ENCODE measurements at places on chromosomes 2 and 18.

- no peak for DNase-seq
Measured at GRCh38 chr2:161631855-161632391, 7.7 kb downstream of the SLC4A10 start.

- DNase-seq, result peak; percentile 74
Measured at GRCh38 chr2:74573747-74574562, 19.4 kb downstream of the DOK1 start.

- DNase-seq, result no peak
Measured at GRCh38 chr2:193428336-193428818, 1233.6 kb upstream of the TMEFF2 start.

GRCh38 chr2:86274265-86274917, 63.0 kb downstream of the REEP1 start:
- DNase-seq, result peak; percentile 71

DNA sequence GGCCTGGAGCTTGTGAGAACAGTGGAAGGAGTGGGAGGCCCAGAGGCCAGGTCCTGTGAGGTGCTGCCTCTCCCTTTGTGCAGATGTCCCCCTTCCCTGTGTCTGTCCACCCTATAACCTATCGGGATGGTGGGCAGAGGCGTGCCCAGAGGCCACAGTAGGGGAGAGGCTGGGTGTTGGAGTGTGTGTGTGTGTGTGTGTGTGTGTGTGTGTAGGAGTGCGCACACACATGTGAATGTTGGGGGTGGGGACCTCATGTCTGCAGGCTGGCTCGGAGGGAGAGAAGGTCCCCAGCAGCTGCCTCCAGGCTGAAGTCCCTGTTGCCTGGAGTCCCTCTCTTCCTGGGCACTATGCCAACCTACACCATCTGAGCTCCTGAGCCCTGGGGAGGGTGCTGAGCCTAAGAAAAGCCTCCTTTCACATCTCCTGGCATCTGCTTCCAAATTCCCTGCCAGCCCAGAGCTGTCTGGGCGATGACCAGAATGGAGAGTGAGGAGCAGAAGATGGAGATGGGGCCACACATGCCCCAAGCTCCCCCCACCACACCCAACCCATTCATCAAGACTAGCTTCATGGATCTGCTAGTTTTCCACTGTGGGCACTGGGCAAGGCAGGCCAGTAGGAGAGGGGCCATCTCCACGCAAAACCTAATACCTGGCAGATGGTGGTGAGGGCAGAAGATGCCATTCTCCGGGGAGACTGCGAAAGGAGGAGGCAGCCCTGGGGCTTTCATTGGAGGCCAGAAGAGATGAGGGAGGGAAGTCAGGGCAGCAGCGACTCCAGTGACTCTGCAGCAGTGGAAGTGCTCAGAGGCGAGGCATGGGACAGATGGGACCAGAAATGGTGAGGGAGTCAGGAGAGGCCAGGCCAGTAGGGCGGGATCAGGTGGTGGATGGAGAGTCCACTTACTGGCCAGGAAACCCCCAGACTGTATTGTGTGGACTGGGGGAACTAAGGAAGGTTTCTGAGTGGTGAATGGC, 20.3 kb downstream of the KCNK3 start:
- no peak for DNase-seq

DNA sequence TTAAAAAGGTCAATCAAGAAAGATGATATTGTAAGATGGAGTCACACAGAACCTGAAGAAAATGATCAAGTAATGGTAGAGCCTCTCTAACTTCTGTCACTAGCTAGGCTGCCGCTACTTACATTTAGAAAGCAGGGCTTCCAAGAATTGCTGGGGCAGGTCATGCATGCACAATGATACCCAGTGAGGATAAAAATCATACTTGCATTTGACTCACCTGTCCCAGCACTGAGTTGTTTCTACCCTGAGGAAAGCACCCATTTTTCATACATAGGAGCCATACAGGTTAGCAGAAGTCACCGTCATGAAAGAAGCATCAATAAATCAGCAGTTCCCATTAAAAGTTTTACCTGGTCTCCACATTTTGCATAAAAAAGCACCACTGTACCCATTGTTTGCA, 662.3 kb upstream of the FANCL start:
- no peak for DNase-seq

- DNase-seq, result no peak
Measured at GRCh38 chr18:7079231-7079630, 38.4 kb downstream of the LAMA1 start.

DNA sequence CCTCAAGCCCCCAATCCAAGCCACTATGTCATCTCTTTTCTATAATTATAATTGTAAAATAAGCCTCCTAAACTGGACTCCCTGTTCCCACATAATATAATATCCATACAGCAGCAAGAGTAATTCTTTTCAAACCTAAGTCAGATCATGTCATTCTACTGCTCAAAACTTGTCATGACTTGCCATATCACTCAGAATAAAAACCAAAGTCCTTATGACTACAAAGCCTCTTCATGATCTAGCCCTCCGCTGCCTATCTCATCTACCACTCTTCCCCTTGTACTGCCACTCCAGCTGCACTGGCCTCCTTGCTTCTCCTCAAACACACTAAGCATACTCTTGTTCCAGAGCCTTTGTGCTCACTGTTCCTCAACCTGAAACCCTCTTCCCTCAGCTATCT, 69.9 kb downstream of the MEMO1 start:
- peak; percentile 4 for DNase-seq

- DNase-seq, result no peak
Measured at GRCh38 chr18:29003194-29003593, 826.3 kb upstream of the CDH2 start.

- DNase-seq, result no peak
Measured at GRCh38 chr2:137233091-137233490, 467.7 kb downstream of the THSD7B start.

DNA sequence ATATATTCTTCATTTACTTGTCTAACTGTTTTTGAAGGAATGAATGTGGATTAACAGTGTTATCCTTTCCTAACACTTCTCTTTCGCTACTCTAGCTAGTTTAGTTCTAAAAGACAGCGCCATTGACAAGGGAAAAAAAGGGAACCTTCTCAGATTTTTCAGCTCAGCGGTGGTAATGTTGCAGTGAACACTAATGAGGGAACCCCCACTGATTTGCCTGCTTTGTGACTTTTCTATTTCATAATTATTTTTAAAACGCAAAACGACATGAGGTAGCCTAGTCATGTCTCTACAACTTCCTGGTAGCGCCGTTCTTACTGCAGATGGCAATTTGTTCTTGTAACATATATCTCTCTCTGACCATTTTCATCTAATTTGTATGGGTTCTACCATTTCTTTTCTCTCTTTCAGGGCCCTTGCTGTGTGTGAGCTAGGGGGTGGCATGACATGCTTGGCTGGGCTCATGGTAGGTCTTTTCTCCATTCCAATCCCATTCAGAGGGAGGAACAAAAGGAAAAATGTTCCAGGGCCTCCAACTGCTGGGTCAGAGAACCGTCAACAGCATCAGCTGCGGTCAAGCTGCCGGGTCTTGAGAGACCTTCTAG, 235.5 kb upstream of the SIX3 start:
- DNase-seq, result no peak

DNA sequence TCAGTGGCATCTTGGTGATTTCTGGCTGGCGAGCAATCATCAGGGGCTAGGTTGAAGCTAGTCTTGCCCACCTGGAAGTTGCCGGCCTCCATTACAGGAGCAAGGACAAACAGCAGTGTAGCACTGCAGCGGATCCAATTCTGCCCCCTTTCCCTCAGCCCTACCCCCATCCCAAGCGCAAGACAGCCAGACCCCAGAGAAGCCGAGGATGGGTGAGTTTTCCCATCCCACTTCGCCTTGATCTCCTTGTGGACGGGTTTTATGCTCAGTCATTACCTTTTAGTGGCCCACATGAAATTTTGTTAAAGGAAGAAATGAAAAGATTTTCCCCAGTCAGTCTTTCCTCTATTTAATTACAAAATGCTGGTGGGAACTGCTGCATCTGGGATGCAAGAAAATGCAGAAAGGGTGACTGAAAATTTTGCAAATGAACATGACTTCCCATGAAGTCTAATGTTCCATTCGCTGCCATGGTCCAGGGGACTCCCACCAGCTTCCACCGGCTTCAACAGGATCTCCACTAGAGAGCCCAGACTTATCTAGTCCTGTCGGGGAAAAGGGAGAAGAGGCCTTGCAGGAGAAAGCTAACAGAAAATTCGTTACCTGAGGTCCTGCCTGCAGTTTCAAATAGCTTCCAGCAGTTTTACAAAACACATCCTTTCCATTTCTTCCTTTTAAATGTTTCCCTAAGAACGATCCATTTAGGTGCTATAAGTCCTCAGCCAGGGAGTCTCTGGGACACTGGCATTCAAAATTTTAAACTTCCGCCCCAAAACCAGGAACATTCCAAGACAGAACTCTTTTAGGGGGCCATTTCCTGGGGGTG, 1.9 kb upstream of the HOXD9 start:
- no peak for DNase-seq

GRCh38 chr2:1738163-1738562, 6.2 kb downstream of the PXDN start:
- DNase-seq, result no peak

- no peak for DNase-seq
Measured at GRCh38 chr2:68043032-68043431, 19.8 kb downstream of the C1D start.

- no peak for DNase-seq
Measured at GRCh38 chr2:121555008-121555407, 24.3 kb downstream of the RNU4ATAC start.

DNA sequence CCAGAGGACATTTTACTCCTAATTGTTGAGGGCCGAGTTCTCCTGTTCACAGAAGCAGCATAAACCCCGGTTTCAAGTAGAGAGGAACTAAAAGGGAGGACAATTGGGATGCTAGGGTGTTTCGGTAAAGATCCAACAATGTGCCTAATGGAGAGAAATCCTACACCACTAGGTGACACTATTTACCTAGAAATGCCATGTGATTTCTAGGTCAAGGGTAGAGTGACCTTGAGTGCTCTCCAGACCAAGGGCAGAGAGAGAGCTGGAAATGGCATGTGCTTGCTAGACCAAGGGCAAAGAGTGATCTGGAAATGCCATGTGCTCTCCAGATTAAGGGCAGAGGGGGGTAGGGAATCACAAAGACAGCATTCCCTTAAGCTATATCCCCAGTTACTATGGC, 472.0 kb downstream of the DCDC2C start:
- DNase-seq, result no peak

DNA sequence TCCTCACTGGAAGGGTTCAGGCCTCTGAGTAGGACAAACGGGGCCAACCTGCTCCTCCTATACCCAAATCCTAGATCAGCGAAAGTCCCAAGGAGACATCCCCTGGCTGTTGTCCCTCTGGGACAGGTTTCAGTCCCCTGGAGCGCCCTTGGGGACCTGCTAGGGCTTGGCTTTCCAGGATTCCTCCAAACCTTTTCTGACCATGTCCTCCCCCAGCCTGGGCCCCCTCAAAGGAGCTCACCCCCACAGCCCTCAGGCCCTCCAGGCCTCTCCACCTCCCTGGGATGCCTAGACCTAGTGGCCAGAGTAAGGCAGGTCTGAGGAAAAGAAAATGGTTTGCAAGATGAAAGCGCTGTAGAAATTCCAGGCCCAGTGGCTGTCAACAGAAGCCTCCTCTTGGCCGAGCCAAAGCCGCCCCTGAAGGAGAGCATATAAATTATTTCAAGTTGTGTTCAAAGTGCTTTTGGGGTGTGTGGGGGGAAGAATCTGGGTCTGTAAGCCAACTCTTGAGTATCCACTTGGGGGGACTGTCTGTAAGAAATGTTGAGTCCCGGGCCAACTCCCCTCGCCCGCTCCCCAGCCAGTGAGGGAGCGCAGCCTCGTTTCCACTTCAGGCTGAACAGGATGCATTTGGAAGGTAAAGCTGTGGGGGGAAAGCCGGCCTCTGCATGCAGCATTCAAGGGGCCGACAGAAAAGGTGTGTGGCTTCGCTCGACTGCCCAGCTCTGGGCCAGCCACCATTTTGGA, 158.6 kb downstream of the DYSF start:
- DNase-seq, result no peak

- DNase-seq, result no peak
Measured at GRCh38 chr2:160092445-160092844, 30.0 kb upstream of the PLA2R1 start.

DNA sequence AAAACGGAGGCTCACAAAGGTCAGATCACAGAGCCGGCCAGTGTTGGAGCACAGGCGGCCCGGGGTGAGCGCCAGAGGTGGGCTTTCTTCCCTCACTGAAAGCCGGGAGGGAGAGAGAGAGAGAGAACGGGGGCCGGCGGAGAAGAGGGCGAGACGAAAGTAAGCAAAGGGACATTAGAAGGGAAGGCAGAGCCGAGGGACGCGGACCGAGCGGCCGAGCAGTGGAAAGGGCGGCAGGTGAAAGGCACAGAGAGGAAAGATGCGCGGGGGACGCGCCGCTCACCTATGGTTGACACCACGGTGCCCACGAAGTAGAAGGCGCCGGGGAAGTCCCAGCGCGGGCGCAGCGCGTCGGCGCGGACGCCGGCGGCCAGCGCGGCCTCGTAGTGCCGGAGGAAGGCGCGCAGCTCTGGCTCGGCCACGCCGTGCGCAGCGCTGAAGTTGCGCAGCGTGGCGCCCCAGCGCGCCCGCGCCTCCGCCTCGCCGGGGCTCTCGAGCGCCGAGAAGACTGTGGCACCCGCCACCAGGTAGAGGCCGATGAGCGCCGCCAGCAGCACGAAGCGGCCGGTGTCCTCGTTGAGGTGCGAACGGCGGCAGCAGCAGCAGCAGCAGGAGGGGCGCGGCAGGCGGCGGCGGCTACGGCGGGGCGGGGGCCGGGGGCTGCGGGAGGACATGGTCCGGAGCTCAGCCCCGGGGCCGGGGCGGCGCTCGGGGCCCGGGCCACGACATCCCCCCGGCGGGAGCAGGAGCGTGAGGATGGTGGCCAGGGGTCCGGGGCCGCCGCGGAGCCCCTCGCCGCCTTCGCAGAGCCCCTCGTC, 166.9 kb downstream of the MSH2 start:
- DNase-seq, result no peak

- DNase-seq, result no peak
Measured at GRCh38 chr18:69213842-69214241, 186.8 kb upstream of the DOK6 start.

GRCh38 chr2:216217904-216218260, 108.7 kb downstream of the XRCC5 start:
- no peak for DNase-seq

GRCh38 chr18:45386041-45386655, 229.1 kb upstream of the SLC14A2 start:
- DNase-seq, result no peak
